ENCODE measurements at places on chromosomes 13 and 19.

DNA sequence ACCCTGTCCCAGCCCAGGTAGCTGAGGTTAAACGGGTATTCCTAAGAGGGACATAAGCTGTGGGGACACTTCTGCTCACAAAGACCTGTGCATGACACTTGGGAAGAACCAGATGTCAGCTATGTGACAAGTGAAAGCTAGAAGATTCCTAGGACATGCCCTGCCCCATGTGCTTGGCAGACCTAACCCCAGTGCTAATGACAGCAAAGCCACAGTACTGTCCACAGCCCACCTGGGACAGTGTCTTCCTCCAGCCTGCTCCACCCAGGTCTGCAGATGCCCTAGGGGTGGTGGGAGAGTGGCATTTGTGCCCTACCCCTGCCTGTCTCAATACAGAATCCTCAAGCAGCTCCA, 18.4 kb upstream of the EPHX3 start:
- DNase-seq: no peak

- DNase-seq: no peak
These were observed 253.8 kb downstream of the DLEU7 start for GRCh38 chr13:50589651-50590054.

- DNase-seq: no peak
These were observed 85.8 kb downstream of the EPSTI1 start for GRCh38 chr13:42906257-42906656.

GRCh38 chr13:114194853-114195252, 15.8 kb downstream of the CFAP97D2 start:
- no peak for DNase-seq

DNA sequence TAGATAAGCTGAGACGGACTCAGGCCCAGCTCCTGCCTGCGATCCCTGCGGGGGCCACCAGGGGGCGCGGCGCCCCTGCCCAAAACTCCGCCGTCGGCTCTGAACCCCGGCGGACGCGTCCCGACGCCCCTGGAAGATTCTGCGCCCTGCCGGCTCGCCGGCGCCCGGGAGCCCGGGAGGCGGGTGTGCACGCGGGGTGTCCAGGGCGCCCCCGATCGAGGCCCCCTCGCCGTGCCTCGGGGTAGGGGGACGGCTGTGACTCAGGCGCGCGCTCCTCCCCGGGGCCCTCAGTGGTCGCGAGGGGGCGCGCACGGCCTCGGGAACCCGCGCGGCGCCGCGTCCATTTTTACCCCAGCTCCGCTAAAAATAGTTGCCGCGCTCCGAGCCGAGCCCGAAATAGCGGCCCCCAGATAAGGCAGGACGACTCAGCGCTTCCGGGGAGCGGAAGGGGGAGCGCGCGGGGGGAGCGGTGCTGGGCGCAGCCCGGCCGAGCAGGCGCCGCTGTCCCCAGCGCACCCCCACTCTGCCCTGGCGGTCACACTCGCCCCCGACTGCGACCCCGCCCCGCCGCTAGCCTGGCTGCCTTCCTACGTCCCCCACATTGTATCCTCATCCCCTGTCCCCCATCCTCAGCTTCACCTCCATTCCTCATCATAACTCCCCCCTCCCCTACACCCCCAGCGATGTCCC, 16.0 kb upstream of the ERCC1 start:
- peak; percentile 86 for DNase-seq

DNA sequence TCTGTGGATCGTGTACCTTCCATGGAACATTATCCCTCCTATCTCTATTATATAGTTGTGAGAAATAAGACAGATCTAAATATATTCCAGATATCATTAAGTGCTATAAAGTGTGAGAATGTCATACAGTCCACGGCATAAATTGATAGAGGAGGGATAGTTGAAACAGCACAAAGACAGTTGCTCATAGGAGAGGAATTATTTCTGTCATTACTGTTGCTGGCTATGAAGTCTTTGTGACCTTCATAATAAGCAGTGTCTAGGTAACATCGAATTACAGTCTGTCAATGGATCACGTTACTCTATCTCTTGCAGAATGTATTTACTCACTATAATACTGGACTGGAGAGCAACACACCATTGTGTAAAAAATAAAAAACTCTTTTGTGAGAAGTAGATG, 671.5 kb upstream of the PCDH20 start:
- DNase-seq: no peak

GRCh38 chr19:30719189-30719998, 347.2 kb downstream of the ZNF536 start:
- DNase-seq: no peak

- no peak for DNase-seq
These were observed 29.6 kb downstream of the CAPS start for GRCh38 chr19:5943623-5944022.

GRCh38 chr19:55088543-55089341, 13.1 kb downstream of the EPS8L1 start:
- DNase-seq: no peak

GRCh38 chr13:82356667-82357410, 1525.4 kb downstream of the SLITRK1 start:
- DNase-seq: peak; percentile 34

- no peak for DNase-seq
These were observed 5.3 kb upstream of the EPSTI1 start for GRCh38 chr13:42997381-42997780.

GRCh38 chr19:48378194-48378570, 13.2 kb downstream of the KDELR1 start:
- DNase-seq: no peak

DNA sequence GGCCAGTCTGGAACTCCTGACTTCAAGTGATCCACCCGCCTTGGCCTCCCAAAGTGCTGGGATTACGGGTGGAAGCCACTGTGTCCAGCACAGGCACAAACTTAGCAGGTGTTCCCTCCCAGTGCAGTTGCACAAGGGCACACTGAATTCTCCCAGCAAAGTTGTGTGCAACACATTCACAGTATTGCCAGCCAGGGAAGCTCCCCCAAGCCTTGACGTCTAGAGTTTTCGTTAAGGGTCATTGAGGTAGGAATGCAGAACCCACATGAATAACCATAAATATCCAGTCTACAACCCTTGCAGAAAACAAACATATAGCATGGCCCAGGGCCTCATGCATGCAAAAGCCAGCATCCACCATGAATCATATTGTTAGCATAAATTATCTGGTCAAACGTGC, 3.3 kb upstream of the AURKC start:
- no peak for DNase-seq

GRCh38 chr13:78401873-78402707, 201.3 kb downstream of the POU4F1 start:
- no peak for DNase-seq

- no peak for DNase-seq
These were observed 256.5 kb downstream of the UQCRFS1 start for GRCh38 chr19:28956421-28956820.
